ENCODE measurements at places on chromosomes 6 and 20.
A peak's percentile ranks its signal among the peaks of the same experiment; 100 is the strongest.

DNA sequence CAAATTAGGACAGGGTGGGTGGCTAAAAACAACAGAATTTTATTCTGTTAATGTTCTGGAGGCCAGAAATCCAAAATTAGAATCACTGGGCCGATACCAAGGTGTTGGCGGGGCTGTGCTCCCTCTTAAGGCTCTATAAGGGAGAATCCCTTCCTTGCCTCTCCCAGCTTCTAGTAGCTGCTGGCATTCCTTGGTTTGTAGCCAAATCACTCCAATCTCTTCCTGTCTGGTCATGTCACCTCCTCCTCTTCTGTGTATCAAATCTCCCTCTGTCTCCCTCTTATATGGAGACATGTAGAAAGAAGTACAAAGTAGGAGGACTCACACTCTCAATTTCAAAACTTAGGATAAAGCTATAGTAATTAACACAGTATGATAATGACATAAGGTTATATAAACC lies 102.9 kb upstream of the SIRPA start:
- DNase-seq: no peak

GRCh38 chr20:62227977-62228958 lies 8.2 kb upstream of the HRH3 start:
- no peak for DNase-seq

DNA sequence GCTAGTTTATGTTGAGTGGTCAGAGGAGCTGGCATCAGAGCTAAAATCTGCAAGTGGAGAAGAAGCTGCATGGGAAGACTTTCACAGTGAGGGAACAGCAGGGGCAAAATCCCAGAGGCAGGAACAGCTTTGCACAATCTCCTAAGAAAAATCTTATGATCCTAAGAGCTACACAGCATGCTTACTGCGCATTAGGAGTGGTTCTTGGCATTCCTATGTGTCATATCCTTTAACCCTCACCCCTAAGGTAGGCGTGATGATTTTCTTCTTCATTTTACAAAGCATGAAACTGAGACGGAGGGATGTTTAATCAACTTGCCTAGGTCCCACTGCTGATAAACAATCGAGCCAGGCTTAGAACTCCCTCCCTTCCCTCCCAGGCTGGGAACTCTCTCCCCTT lies 313.6 kb upstream of the SULF2 start:
- no peak for DNase-seq

DNA sequence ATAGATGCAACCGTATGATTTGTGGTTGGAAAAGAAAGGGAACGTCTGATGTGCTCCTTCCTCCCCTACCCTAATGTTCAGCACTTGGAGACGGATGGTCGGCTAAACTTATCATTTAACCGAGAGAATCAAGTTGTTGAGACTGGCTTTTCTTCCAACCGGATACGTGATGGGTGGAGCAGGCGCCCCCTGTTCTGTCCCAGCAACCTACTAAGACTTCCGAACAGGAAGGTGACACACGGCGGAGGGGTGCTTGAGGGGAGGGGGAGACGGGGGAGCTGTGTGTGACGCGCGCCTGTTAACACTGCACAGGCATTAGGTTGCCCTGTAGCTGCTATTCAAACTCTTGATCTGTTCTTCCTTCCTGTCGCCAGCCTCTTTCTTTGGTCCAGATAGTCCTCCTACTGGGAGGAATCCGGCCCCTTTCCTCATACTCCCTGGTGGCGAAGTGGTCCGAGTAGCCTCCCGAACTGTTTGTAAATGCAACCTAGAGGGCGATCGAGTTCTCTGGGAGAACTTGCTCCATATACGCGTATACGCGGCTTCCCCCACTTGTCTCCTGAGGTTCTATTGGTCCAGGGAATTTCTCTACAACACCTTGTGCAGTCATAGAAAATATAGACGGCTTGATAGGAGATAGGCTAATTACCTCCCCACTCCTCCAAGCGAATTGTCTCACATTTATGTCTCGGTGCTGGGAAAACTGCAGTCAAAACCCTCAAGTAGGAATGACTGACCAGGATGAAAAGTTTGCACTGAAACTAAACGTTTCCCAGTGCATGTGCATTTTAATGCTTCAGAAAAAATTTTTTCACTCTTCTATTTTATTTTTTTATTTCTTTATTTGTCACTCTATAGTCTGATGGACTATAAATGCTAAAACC lies 126.0 kb upstream of the SLC2A12 start:
- DNase-seq: peak; percentile 94

GRCh38 chr6:4932228-4932903 lies 71.5 kb downstream of the RPP40 start:
- no peak for DNase-seq
